Activated gamma-delta T cell treated with anti-CD3 and anti-CD28 coated beads, Interleukin-2, amount 50 U/mL, for 16 hours (primary cell): ENCODE measurements at places on chromosomes 5 and 9.

DNA sequence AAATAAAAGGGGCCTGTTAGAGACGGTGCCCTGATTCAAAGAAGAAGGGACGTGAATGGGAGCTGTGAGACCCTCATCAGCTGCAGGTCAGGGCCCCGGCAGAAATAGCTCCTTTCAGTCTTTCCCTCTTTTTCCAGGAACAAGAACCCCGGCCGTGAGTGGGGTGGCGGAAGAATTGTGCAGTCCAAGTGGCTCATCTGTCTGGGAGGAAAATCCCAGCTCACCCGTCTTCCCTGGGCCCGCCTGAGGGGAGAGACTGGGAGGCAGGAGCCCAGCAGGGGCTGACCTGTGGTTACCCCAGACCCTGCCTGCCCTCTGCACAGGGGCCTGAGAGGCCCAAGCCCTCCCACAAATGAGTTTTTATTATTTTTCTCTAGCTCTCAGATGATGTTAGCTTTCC, 24.8 kb upstream of the CSF1R start:
- no peak for DNase-seq

GRCh38 chr9:119961774-119962424, 592.7 kb upstream of the BRINP1 start:
- DNase-seq, result no peak

DNA sequence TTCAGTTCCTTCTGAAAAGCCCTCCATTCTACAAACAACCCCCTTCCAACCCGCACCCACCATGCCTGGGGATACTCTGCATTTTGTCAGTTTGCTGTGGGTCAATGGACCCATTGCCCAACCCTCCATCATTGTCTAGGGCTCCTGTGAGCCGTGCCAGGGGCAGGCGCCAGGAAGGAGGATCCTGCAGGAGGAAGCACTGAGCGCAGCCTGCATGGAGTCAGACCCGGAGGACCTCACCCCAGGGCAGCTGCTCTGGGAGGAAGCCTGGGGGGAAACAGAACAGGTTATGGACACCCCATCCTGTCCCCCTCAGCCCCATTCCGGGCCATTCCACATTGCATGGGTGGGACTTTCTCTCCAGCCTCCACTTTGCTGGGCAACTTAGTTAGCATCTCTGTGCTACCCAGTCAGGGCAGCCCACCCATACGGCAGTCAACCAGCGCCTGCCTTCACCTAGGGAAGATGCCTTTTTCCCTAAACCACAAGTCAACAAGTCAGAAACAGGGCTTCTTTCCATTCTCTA, 48.6 kb upstream of the VDAC1 start:
- no peak for DNase-seq

DNA sequence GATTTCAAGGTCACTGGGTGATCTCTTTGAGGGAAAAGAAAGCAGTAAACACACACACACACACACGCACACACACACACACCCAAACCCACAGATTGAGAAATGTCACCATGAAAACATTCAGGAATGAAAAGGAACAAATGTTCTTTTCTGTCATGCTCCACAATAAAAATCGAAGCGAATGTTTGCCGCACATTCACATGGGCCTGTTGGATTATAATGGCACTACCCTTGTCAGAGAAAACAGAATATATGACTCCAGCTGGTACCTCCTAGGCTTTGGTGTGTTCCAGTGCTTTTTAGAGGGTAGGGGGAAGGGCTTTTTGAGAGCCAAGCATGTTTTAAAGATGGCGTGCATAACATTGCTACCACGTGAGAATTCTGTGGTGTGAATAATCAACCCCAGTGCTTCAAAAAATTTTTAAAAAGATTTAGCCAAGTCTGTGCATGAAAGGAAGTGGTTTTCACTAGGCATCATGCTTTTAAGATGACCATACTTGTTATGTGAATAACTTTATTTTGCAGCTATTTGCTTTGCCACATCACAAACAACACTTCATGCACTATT, 120.8 kb upstream of the ZNF608 start:
- no peak for DNase-seq

DNA sequence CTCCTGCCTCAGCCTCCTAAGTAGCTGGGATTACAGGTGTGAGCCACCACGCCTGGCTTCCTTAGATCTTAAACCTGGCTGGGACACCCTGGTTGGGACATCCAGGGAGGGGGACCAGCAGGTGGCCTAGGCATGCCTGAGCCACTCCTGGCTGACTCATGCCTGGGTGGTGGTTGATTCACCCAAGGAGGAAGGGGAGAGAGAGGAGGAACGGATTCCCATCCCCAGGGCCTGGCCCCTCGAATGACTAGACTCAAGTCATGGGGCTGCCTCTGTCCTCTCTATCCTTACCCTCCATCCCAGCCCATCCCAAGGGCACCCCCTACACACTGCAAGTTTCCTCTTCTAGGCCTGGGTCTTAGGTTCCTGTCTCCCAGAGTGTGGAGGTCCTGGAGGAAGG, 12.7 kb downstream of the EEIG1 start:
- peak; percentile 24 for DNase-seq

GRCh38 chr9:126857261-126857960, 3.0 kb upstream of the ZBTB34 start:
- DNase-seq, result no peak

GRCh38 chr5:159249158-159249557, 13.9 kb upstream of the UBLCP1 start:
- no peak for DNase-seq

- no peak for DNase-seq
Measured at GRCh38 chr9:95313010-95313498, 4.5 kb downstream of the FANCC start.

DNA sequence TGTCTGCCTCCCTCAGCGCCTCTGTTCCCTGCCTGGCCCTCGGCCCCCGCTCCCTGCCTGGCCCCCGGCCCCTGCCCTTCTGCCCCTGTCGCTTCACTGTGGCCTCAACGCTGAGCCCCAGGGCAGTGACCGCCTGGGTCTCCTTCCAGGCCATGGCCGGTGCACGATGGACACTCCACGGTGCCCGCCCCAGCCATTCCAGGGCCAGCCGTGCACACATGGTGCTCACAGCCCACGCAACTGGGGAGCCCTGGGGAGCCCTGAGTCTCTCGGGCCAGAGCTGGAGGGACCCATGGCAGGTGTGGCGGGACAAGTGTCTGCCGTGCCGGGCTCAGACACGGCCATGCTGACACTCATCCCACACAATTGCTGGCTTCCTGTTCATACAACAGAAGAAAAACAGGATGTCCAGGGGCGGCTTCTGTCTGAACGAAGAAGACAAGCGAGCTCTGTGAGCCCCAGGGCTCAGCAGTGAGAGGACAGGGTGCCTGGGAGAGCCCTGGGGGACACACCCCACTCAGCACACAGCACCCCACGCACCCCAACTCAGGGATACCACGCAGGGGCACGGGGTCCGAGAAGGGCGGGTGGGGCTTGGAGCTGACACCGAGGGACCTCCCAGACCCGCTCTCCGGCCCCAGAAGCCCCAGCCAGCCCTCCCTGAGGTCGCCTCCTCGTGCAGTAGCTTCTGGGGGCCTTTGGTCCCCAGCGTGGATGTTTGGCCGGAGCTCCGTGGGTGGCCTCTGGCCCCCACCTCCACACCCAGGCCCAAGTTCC, 35.7 kb downstream of the EXD3 start:
- DNase-seq, result peak; percentile 27

- no peak for DNase-seq
Measured at GRCh38 chr5:122997294-122997693, 39.2 kb downstream of the PPIC start.
